GM23248 (cell line): ENCODE measurements at places on chromosomes 7 and 10. TPM values are rescaled to one million over a fixed set of nuclear protein-coding genes. Genes with fewer than 3 reads are reported as not detected.
A peak's percentile ranks its signal among the peaks of the same experiment; 100 is the strongest.

KCP gene
- total RNA-seq = not detected in 2 replicates

ATOH7 gene
- not detected in 2 replicates for total RNA-seq

DNA sequence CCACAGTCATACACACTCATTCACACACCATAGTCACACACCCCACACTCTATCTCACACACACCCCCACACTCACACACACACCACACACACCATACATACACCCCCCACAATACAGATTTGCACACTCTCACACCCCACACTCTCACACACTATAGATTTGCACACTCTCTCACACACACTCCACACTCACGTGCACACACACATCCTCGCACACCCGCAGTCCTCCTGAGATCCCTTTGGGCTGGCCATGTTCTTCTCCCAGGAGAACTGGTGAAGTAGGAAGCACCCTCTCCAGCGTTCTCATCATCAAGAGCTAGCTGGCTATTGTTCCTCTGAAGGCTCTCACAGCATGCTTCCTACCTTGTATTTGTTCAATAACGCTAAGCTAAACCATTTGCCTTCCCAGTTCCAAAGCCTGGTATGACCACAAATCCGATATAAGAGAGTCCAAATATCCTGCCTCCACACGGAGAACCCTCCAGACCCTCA, 86.2 kb downstream of the HECW1 start:
- no peak for DNase-seq
- no peak overlapping the region for H3K4me3 ChIP-seq
- H3K27ac ChIP-seq = no peak overlapping the region
- H3K27me3 ChIP-seq = no peaks in the 10 kb centered on the region

DNA sequence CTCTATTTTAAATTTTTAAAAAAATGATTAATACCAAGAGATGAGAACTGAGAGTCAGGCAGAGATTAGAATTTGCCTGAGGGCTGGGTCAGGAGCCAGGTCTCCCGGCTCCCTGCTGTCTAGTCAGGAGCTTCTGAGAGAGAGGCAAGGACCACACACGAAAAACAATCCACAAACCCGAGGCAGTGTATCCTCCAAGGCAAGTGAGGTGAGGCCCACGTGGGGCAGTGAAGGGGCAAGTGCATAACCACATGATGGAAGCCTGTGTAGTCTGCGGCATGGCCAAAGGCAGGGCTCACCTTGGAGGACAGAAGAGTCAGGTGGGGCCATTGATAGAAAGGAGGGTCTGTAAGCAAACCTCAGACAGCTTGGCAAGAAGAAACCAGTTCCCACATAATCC, 541.2 kb upstream of the FOXK1 start:
- no peaks in the 10 kb centered on the region for H3K27me3 ChIP-seq
- H3K4me1 ChIP-seq = no peaks in the 10 kb centered on the region
- DNase-seq = no peak
- no peak overlapping the region for H3K4me3 ChIP-seq

DNA sequence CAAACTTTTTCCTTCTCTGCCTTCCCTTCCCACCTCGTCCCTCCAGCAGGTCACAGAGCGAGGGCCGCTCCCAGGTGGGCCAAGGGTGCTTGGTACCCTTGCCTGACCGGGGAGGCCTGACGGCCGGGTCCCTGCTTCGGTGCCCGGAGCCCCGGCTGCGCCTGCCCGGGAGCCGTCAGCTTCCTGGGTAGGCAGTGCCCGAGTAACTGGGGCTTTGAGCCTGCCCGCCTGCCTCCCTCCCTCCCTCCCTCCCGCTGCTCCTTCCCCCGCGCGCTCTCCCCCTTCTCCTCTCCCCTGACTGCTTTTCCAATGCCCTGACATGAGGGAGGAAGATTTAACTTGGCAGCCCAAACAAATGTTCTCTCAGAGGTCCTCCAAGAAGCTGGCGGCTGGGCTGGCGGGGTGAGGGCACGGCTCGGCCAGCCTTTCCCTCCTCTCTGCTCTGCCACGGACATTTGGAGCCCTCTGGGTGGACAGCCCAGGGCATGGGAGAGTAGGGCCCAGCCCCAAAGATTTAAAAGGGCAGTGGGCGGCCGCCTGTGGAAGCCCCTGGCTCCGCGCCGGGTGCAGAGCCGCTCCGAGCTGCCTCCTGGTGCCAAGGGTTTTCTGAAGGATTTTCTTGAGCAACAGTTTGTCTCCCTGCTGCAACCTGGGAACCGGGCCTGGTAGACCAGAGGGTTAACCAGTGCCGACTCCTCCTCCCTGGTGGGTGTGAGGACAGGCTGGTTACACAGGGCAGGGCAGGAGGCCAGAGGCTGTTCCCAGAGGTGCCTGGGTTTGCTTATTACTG, 2.0 kb downstream of the ZMIZ1 start:
- H3K4me3 ChIP-seq = peak overlapping the region; percentile 99
- peaks cover 24% of the 10 kb centered on the region for H3K4me1 ChIP-seq
- peak; percentile 95 for DNase-seq
- H3K27ac ChIP-seq = peak overlapping the region; percentile 92
- H3K27me3 ChIP-seq = no peaks in the 10 kb centered on the region
